HT1080 (cell line): ENCODE measurements at places on chromosomes 3 and 15. TPM values are rescaled to one million over a fixed set of nuclear protein-coding genes. Genes with fewer than 3 reads are reported as not detected.

DNA sequence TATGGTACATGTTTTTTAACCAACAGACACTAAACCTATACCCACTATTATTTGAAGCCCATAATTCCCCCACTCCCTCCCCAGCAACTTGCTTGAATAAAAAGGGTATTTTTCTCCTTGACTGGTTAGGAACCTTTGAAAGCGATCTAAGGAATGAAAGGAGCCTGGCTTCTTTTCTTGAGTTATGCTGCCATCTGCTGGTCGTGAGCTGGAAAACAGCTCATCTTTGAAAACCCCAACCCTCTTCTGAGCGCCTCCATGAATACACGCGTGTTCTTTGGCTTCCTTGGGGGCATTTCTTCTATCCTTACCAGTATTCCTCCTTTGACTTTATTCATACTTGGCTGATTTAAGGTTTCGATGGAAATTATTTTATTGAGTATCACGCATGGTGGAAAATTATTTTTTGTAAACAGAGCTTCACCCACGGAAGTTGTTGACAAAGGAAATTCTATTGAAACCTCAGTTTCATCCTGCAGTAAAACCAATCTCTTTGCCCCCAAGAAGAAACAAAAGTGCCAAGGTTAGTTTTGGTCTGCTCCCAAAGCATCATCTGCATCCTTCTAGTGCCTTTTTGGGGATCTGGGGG, 171.6 kb downstream of the SV2B start:
- peak; percentile 57 for DNase-seq

GRCh38 chr3:36302158-36302509, 78.2 kb upstream of the STAC start:
- no peak for DNase-seq

DNA sequence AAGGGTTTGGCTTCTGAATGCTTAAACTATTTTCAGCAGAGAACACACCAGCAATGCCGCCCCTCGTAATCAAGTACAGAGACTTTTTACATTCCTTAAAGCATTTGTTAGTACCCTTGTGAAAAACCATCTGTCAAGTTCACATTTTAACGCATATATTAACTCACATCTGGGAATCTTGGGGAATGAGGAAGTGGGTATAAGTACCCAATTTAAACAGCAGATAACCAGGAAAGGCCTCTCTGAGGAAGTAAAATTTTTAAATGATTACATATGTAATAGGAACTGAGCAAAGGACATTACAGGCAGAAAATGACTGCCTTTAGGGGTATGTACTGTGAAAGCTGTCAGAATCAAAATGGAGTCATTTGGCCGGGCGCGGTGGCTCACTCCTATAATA, 12.8 kb upstream of the CFAP44 start:
- DNase-seq = no peak

- DNase-seq = no peak
These were observed 1.2 kb downstream of the KLHDC8B start for GRCh38 chr3:49172551-49173041.

Gene GABRR3
- not detected in 2 replicates for total RNA-seq

- no peak for DNase-seq
These were observed 34.1 kb upstream of the MASP1 start for GRCh38 chr3:187325632-187326031.

GRCh38 chr15:100663086-100663914, 60.9 kb downstream of the ASB7 start:
- DNase-seq = peak; percentile 13

Gene B3GALNT1
- 6.2 and 9.1 TPM in 2 replicates for total RNA-seq

DNA sequence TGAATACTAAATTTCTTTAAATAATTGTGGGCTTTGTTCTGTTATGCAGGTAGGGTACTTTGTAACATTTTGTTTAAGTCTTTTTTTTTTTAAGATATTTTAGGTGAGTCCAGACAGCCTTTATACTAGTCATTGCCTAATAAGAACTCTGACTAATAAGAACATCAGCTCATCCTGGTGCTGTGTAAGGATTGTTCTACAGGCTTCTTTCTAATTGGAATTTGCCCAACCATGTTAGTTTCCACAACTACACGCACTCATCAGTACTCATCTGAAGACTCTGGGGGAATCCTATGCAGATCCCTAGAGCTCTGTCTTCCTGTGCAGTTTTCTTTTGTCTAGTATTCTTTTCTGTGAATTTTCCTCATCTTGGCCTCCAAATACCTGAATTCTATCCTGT, 741.8 kb downstream of the IGSF11 start:
- DNase-seq = no peak

Gene GLDN
- total RNA-seq = not detected in 2 replicates

Gene CCDC54
- not detected in 2 replicates for total RNA-seq

- DNase-seq = no peak
These were observed 86.7 kb upstream of the IQSEC1 start for GRCh38 chr3:13159890-13160289.

DNA sequence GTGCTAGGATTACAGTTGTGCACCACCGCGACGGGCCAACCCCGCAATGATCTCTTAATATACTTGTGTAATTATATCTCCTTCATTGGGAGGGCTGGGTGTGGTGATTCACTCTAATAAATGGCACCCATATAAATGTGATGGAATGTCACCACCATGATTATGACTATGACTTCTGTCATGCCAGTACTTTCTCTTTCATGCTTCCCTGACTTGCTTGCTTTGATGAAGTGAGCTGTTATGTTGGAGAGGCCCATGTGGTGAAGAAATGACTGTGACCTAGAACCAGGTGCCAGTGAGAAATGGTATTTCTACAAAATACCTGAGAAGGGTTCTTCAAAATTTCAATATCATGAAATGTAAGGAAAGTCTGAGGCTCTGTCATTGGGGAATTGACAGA, 24.4 kb upstream of the TP63 start:
- no peak for DNase-seq

DNA sequence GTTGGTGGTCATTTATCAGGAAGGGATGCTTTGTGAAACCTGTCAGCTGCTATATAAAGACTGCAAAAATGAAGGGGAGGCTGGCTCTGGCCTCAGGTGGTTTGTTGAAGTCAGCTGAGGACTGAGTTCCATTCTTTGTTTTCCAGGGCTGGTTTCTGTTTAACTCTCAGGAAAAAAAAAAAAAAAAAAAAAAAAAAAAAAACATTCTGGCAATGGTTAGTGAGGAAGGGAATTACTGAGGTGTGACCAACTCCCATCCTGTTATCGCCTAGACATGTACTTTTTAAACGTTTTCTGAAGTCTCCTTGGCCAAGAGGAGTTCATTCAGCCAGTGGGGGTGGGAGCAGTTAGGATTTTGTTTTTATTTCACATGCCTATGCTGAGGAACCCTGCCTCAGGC, 316.3 kb downstream of the OXSM start:
- no peak for DNase-seq

Gene KCNMB2
- not detected in 2 replicates for total RNA-seq

DNA sequence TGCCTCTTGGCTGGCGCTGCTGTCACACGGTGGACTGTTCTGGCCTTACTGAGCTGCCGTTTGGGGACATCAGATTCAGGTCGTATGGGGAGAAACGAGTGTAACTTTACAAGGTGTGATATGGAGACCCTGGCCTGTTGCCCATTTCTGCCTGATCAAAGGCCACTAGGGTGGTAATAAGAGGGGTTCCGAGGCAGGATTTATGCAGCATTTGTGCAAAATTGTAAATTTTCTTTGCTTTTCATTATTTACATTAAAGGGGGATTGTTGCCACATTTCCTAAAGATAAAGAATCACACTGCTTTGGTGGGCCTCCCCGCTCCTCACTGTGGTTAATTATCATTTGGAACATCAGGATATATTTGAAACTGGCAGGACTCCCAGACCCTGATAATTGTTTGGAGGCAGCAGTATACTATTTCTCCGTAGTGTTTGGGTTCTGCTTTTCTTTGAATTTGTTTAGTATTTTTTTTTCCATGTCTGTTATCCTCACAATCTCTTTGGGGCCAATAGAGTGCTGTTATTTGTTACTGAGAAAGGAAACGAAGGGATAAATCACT, 891 bp downstream of the NXPE3 start:
- no peak for DNase-seq

Gene C15orf61
- total RNA-seq = 5.4 and 11.9 TPM in 2 replicates

- DNase-seq = no peak
These were observed 610.2 kb upstream of the ROBO2 start for GRCh38 chr3:76429581-76430177.

DNA sequence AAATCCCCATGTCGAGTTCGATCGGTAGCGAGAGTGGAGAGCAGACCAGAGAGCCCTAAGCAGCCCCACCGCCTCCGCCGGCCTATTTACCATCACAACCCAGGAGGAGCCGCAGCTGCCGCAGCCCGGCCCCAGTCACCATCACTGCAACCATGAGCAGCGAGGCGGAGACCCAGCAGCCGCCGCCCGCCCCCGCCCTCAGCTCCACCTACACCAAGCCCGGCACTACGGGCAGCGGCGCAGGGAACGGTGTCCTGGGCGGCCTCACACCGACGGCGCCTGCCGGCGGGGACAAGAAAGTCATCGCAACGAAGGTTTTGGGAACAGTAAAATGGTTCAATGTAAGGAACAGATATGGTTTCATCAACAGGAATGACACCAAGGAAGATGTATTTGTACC, 89.5 kb upstream of the TPM1 start:
- DNase-seq = no peak

DNA sequence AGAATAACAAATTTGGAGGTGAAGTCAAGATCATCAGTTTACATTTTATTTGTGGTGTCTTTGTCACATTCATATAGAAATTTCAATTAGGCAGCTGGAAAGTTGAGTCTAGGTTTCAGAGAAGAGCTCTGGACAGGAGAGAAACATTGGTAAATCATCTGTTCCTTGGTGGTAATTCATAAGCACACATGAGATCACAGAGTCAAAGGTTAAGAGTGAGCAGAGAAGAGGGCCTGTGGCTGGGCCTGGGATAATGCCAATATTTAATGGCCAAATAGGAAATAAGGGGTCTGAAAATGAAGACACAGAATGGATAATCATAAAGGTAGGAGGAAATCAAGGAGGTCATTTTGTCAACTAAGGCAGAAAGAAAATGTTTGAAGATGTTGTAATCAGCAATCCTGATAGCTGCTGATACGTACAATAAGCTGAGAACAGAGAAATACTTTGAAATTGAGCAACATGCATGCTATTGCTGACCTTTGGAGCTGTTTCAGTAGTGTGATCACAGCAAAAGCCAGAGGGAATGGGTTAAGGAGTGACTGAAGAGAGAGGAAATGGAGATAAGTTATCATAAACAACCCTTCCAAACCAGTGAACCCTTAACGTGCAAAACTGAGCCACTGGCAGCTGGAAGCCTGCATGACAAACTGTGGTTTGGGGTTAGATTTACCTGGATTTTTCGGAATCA, 692.8 kb downstream of the AGBL1 start:
- no peak for DNase-seq

Gene SPINT1
- 0.35 and 0.63 TPM in 2 replicates for total RNA-seq

- no peak for DNase-seq
These were observed 28.8 kb downstream of the WHAMM start for GRCh38 chr15:82838096-82838735.

DNA sequence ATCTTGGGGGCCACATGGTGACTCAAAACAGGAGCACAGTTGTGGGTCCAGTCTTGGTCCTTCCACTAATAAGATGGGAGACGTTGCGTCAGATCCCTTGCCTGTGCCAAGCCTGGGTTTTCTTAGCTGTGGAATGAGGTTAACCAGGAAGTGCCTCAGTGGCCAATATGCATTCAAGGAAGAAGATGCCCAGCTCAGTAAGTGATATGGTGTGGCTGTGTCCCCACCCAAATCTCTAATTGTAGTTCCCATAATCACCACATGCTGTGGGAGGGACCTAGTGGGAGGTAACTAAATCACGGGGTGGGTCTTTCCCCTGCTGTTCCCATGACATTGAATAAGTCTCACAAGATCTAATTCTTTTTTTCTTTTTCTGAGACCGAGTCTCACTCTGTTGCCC, 6.4 kb downstream of the ALG1L2 start:
- DNase-seq = no peak

DNA sequence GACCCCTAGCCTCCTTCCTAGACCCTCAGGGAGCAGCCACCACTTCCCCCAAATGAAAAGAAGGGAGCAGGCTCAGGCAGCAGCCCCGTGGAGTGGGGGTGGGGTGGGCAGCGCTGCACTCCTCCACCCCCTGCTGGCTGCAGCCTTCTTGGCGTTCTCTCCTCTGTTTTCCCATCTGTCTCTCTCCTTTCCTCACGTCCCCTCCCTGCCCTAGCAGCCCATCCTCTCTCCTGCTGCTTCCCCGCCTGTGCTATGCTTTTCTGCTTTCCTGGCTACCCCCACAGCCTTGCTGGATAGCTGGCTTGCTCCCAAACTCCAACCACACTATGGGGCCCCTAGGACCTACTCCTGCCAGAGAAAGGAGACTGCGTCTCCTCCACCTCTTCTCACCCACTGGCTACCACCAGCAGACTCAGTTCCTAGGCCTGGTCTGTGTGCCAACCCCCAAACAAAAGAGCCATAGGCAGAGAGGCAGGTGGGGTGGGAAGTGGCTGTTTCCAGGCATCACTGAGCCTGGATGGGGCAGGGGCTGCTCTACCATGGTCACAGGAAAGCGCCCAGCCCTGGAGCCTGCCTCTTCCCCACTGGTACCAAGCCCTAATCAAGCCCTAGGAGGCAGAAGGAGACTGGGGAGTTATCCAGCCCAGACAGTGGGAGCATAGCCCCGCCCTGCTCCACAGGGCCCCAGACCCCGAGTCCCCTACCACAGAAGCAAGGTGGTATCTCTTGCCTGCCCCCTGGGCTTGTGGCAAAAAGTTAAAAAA, 3.4 kb upstream of the DISP2 start:
- DNase-seq = peak; percentile 68

Gene SLC9C1
- not detected in 2 replicates for total RNA-seq

GRCh38 chr15:81869161-81869954, 176.5 kb downstream of the MEX3B start:
- no peak for DNase-seq

- no peak for DNase-seq
These were observed 26.2 kb upstream of the IGF2BP2 start for GRCh38 chr3:185851046-185851445.

Gene JMJD7
- 9.0 and 9.3 TPM in 2 replicates for total RNA-seq

- DNase-seq = no peak
These were observed 19.1 kb upstream of the FSIP1 start for GRCh38 chr15:39801641-39802309.

- DNase-seq = no peak
These were observed 874.6 kb downstream of the ROBO1 start for GRCh38 chr3:78893161-78893560.

GRCh38 chr3:197218210-197218609, 80.2 kb downstream of the DLG1 start:
- DNase-seq = no peak

DNA sequence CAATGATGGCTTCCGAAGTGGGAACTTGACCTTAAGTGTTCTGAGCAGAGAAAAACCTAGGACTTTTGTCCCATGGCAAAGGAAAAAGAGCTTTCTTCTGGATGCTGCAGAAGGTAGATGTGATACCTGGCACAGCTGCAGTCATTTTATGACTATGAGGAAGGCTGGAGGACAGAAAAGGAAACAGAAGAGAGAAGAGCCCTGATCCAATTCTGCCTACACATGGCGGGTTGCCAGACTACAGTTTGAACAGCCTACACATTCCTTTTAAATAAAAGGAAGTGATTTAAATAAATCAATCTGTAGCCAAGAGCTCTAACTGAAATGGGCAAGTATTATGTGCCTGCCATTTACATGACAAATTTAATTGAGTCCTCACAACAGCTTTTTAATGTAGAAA, 43.6 kb upstream of the CHRNB4 start:
- no peak for DNase-seq

Gene WNT5A
- 5.8 and 9.9 TPM in 2 replicates for total RNA-seq

Gene C3orf22
- total RNA-seq = not detected in 2 replicates
